ENCODE measurements at places on chromosomes 4 and X.

DNA sequence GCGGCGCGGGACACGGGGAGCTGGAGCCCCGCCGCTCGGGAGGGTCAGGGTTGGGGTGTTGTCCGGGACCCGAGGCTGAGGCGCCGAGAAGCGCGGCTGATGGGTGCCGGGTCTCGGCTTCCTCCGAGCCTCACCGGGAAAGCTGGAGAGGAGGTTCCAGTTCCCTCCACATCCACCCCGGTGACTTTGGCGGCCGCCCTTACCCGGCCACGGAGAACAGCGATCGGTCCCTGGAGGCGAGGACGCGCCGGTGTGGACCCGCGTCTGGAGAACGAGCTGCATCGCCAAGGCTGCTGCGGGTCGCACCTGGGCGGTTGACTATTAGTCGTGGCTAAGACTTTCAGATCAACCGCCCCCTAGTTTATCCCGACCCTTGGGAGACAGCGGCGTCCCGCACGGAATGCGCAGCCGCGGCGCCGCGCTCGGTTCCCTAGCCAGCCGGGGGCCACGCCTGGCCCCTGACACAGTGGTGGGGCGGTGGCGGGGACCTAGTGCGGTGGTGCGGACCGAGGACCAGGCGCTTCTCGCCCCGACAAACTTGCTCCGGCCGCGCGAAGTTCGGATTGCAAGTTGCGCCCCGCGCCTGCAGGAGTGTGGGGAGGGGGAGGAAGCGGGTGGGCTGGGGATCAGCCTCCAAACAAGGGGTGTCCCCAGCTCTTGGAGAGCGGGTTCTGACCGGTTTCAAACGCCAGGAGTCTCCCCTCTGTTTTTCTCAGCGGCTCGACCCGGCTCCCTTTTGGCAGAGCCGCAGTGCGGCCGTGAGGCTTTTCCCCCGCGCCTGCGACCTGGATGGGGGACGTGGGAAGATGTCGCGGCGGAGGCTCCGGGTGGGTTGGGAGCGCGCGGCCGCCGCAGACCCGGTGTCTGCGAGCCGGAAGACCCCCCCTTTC is 568 bp downstream of the FHDC1 start:
- DNase-seq: no peak

GRCh38 chr4:102869569-102870197 is 891 bp downstream of the CISD2 start:
- no peak for DNase-seq

DNA sequence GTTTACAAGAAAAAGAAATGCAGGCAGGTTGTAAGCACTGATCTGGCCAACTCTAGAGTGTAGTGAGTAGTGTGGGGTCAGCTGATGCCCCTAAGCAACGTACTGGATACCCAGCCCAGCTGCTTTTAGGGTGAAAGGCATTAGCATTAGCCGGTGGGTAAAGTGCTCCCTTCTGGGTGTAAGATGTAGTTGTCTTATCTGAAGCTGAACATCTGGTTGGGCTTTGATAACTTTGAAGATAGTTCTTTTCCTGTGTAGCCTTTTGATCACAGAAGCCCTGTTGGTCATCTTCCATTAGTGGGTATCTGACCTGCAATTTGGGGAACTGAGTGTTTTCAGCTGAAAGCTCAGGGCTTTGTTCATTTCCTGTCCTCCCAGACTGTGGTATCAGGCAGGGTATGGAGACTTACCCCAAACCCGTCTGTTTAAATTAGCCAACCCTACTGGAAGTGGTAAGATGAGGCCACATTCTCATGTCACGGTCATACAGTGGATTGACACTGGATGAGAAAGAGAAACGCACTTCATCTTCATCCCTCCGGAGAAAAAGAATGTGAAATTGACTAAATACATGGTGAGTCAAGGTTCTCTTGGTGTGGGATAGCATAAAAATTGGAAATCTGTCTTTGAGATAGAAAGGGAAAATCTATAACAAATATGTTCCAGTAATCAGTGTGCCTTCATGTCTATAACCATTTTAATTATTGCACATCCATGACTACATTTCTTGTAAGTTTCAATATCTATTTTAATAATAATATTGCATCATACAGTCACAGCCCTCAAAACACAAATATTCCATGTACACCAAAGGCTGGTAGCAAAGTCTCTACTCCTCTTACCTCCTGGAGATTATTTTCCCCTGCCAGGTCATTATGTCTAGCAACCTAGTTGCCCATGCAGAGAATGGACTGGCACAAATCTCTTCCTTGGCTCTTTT is 8.7 kb downstream of the RHOH start:
- DNase-seq: no peak

- DNase-seq: no peak
Measured at GRCh38 chrX:39616098-39616729, 481.5 kb downstream of the BCOR start.

- no peak for DNase-seq
Measured at GRCh38 chr4:69877453-69877852, 17.5 kb upstream of the SULT1E1 start.

Data from HTR-8/SVneo (cell line).